H1 (cell line): ENCODE measurements at places on chromosomes 13 and 19.

- no peak for DNase-seq
Measured at GRCh38 chr19:40279120-40279551, 6.0 kb downstream of the AKT2 start.

GRCh38 chr13:56888455-56888854 is 252.3 kb upstream of the PRR20A start:
- no peak for DNase-seq

DNA sequence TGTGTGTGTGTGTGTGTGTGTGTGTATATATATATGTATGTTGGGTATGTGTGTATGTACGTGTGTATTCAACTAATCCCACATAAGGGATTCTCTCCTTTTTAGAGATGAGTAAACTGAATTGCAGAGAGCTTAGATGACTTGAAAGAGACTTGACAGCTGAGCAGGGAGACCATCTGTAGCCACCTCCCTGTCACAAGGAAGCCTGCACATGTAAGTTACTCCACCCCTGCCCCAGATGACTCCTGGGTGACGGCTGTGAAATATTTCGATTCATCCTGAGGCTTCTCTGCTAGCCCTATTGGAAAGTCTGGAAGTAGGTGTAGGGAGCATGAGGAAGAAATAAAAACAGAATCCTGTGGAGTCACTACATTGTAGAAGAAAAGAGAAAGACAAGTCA is 480.4 kb downstream of the FOXO1 start:
- DNase-seq = no peak

GRCh38 chr13:99289271-99289670 is 17.9 kb downstream of the GPR183 start:
- DNase-seq = no peak

- DNase-seq = no peak
Measured at GRCh38 chr19:44548736-44549135, 19.3 kb upstream of the CEACAM20 start.

DNA sequence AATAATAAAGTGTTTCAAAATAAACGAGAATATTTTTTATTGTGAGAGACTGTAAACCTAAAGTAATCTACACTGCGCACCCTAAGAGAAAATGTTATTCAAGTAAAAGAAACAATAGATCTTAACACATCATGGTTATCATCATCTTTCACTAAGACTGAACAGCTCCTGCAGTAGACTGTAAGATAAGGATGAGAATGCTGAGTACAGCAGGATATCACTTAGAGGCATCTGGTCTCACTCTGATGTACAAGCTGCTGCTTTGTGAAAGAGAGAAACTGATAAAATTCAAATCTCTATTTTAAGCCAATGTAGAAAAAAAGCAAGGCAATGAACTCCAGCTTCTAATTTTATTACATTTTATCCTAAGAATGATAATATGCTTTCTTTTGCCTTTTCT is 261.7 kb upstream of the HTR2A start:
- no peak for DNase-seq

DNA sequence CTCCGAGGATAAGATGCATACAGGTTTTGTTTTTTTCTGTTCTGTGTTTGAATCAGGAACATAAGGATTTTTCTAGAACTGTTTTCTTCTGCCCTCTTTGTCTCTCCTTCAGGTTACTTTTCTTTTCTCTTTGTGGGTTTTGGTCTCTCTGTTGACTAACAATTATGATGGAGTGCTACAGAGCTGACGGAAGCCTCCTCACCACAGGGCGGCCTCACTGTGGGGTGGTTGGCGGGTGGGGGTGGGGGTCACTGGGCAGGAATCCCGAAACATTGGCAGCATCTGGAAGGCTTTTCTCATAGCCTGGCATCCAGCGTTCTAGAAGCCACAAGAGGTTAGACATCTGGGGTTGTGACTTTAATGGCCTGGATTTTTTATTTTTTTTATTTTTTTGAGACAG is 12.0 kb upstream of the MATK start:
- no peak for DNase-seq

DNA sequence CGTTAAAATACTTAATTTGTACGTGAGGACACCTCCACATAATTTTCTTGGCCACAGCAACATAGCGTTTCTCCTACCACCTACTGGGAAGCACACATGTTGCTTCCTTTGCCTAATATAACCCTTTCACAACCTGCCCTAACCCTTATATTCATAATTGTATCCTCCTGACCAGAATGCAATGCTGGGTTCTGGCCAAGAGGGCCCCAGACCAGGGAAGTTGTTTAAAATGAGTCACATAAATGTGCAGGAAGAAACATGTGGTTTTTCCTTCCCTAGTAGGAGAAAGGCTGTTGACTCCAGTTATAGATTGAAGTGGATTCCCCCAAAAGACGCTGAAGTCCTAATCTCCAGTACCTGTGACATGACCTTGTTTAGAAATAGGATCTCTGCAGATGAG is 187.3 kb downstream of the NUFIP1 start:
- DNase-seq = no peak
